NCI-H2081 treated with DMSO at 0.1 percent for 48 hours (cell line): ENCODE measurements at places on chromosomes 12 and 14.
A peak's percentile ranks its signal among the peaks of the same experiment; 100 is the strongest.

GRCh38 chr14:67416810-67417209, 4.8 kb upstream of the PLEK2 start:
- DNase-seq, result no peak

GRCh38 chr14:87043667-87044200, 949.2 kb downstream of the GALC start:
- no peak for DNase-seq

GRCh38 chr14:30260833-30261607, 297.9 kb upstream of the G2E3 start:
- DNase-seq, result no peak

DNA sequence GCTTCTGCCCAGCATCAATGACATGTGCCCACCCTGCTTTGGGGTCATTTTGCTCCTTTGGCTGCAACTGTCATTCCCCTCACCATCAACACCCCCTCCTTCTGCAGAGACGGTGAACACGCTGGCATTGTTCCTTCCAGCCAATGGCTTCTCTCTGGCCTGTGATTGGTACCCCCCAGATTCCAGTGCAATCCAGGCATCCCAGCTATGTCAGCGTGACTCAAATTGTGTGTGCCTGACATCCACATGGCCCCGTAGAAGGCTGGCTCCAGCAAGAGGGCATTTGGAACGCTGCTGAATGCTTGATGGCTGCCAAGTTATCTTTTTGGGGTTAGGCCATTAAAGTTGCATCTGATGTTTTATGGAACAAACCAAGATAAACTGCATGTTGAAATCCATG, 21.0 kb upstream of the CCND2 start:
- no peak for DNase-seq

- DNase-seq, result no peak
These were observed 79.4 kb downstream of the FBXL14 start for GRCh38 chr12:1515010-1515409.

GRCh38 chr12:131232036-131232435, 278.3 kb downstream of the ADGRD1 start:
- no peak for DNase-seq

- DNase-seq, result no peak
These were observed 7.9 kb downstream of the DYNC1H1 start for GRCh38 chr14:101972126-101972866.

DNA sequence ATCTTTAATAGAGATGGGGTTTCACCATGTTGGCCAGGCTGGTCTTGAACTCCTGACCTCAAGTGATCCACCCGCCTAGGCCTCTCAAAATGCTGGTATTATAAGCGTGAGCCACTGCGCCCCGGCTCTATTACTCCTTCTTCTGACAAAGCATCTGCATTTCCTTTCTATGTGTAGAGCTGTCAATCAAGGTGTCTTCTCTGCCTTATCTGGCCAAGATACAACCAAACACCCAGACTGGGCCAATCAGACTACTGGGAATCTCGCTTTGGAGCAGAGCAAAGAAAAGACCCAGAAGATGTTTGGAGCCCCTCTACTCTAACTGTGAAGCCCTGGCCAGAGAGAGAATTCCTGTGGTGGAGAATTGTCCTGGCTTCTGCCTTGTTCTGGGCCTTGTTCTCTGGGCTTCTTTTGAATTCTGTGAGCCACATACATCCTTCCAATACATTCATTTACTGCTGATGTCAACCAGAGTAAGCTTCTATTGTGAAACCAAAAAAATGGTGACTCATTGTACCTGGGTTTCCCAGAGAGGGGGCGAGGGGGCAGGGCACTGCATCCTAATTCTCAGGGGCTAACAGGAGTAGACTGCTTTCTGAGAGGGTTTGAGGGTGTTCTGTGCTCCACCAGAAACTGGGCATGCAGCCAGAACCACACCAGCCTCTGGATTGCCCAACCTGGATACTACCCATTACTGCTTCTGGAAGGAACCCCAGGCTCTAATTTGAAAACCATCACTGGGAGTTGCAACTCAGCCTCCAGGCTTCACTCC, 18.8 kb upstream of the FLVCR2 start:
- DNase-seq, result no peak

DNA sequence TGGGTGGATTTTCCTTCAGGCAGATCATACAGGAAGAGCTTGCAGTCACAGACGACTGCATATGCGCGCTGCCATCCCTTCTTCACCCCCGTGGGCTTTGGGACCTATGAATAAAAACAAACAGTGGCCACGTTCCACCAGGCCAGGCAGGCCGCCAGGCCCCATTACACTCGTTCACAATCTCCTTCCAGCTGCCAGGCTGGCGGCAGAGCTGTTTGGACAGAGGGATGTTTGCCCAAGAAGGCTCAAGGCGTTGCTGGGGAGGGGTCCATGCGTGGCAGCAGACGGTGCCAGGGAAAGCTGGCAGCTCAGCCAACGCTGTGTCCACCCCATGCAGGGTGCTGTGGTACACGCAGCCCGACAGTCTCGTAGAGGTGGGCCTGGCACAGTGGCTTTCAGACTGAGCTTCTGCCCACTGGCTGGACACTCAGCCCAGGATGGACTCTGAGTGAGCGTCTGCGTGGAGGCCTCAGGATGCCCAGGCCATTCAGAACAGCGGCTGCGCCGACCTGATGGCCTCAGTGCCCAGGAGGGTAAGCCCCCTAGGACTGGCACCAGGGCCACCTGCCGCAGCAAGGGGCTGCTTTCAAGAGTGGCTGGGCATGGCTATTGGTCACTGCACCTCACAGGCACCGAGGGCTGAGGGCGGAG, 27.5 kb downstream of the AMN start:
- DNase-seq, result peak; percentile 78

DNA sequence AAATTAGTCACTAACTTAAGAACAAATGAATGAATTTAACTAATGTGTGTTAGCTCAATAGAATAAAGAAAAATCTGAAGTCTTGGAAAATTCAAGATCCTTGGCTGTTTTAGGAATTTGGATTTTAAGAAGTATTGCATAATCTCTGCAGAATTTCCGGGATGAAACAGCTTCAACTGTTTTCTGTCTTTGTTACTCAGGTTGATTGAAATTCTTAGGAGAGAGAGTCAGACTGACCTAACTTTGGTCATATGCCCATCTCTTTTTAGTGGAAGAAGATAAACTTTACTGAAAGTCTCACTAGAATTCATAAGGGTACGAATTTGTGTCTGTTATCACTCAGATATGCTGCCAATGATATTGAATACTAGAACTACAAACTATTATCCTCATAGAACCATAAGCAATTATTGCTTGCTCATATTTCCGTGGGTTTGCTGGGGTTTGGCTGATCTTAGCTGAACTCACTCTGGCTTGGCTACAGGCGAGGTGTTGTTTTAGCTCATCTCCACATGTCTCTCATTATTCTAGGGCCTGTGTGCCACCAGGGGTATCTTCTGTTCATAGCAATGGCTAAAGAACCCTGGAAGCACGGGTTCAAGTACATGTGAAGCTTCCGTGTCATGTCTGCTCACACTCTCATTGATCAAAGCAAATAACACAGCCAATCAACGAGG, 257.4 kb upstream of the NOVA1 start:
- no peak for DNase-seq

DNA sequence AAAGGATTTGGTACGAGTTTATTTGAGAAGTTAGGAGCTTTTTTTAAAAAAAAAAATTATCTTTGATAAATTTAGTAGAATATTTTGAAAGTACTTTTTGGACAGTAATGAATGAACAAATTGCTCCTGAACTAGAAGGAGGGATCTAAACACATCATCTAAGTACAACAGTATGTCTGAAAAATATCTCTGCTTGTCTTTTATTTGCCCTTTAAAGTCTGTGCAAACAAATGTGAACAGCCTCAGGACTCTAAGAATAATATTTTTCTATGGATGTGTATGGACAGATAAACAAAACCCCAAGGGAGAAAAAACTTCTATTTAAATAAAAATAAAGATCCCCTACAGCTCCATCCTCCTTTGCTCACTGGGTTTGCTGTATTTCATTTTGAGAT, 19.5 kb downstream of the FBXL14 start:
- no peak for DNase-seq

DNA sequence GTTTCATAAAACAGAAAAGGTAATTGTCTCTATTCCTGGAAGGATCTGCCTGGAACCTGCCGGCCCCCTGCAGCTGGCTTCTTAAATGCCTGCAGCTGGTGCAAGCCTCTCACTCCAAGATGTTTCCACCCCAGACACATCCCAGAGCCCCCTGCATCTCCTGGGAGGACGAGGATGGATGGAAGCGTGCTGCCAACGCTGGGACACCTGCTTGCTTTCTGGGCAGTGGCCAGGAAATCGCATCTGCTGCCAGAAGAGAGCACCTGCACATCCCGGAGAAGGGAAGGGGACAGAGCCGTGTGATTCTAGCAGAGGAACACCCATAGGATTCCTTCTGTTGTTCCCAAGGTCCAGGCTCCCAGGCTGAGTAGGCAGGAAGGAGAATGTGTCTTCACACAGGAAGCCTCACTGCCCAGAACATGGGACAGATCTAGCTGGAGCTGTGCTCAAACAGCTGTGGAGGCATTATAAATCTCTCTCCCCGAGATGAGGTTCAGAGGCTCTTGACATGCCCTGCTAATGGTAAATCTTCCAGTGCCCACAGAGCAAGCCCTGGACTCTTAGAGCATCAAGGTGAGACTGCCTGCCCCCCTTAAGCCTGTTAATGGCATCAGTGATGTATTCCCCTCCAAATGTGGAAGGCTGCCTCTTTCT, 138.8 kb upstream of the MAP1LC3B2 start:
- no peak for DNase-seq
